ENCODE measurements at places on chromosomes 4 and X.

DNA sequence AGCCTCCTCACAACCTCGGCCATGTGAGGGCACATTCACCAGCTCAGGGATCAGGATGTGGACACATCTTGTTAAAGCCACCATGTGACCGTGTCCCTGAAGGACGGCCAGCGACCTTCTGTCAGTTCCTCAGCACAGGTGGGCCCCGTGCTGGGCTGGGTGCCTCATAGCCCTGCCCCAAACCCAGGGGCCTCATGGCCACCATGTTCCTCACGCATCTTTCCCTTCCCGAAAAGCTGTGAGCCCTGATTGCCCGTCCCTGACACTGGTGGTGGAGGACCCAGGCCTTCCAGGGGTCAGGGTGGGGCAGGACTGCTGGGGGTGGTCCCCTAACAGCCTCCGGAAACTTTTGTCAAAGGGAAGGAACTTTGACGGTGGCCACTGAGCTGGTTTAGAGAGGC is 60.1 kb upstream of the ADRA2C start:
- no peak for DNase-seq

GRCh38 chrX:66751136-66751782 is 112.4 kb upstream of the EDA2R start:
- DNase-seq: no peak

- no peak for DNase-seq
Measured at GRCh38 chr4:109131559-109131958, 170.9 kb downstream of the COL25A1 start.

- DNase-seq: no peak
Measured at GRCh38 chr4:81498551-81499099, 26.9 kb upstream of the RASGEF1B start.

DNA sequence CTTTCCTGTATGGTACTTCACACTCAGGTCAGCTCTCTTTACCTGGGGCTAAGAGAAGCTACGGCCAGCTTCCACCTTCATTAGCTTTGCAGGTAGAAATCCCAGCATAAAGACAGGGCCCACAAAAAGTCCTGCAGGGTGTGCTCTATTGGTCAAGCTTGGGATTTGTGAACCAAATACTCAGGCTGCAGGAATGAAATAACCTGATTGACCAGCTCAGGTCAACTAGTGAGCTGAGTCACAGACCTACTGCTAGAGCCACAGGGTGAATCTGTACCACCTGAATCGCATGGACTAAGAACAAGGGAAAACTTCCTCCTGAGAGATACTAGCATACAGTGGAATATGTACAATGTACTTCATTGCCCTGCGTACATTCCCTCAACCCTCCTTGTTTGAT is 172.2 kb downstream of the HHIP start:
- DNase-seq: no peak

DNA sequence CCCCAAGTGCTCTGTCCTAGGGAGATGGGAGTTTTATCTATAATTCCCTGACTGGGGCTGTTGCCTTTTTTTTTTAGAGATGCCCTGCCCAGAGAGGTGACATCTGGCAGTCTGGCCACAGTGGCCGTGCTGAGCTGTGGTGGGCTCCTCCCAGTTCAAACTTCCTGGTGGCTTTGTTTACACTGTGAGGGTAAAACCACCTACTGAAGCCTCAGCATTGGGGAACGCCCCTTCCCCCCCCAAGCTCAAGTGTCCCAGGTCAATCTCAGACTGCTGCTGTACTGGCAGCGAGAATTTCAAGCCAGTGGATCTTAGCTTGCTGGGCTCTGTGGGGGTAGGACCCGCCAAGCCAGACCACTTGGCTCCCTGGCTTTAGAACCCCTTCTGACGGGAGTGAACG is 38.3 kb upstream of the CBLL2 start:
- no peak for DNase-seq

DNA sequence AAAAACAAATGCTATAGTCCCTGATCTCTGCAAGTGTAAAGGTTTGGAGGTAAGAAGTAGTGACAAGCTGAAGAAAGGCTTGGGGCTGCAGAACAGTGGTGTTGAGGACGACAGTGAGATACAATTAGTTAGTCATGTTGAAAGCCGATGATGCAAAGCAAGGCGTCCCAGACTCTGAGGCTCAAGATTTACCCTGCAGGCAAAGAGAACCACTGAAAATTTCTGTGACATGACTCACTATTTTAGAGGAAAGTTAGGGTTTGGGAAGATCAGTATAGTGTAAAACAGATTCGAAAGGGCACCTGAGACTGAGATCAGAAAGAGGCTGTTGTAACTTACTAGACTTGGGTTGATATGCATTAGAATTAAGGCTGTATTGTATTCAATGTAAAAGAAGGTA is 281.3 kb upstream of the FTHL17 start:
- no peak for DNase-seq

DNA sequence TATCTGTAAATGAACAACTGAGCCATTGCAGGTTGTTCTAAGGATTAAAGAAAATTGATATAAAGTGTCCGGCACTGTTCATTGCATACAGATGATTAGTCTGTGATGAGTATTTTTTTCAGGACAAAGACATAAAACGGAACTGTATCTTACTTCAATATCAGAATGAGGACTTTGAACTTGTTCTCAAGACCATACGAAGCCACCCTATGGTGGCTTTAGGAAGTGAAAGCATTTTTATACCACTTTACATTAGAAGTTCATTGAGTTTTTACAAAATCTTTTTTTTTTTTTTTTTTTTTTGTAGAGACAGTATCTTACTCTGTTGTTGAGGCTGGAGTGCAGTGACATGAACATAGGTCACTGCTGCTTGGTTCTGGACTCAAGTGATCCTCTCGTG is 45.2 kb upstream of the TRIM2 start:
- DNase-seq: no peak

GRCh38 chr4:141884070-141884469 is 247.7 kb downstream of the IL15 start:
- DNase-seq: no peak

DNA sequence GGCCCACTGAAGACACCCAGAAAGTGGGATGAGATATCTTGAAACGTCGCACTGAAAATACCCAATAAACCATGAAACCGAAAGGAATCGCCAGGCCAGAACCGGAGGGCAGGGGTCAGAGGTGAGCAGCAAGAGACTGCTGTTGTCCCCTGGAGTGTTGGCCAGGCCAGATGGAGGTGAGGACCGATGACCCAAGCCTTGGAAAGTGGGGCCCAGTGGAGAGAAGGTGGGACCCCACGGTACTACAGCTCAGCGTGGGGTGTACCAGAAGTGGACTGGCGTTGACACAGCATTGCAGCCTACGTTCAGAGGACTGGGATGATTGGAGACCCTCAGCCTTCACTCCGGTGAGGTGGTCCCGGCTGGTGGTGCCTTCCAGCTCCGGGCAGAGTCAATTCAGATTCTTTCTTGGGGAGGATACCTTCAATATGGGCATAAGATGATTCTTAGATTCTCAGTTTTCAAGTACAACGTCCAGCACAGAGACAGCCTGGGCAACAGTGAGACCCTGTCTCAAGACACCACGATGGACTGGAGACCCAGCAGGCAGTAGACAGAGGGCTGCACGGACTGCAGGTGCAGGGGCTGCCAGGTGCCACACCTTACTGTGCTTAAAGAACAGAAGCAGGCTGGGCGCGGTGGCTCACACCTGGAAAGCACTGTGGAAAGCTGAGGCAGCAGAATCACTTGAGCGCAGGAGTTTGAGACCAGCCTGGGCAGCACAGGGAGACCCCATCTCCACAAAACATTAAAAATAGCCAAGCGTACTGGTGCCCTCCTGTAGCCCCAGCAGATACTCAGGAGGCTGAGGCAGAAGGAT is 23.3 kb downstream of the MAEA start:
- no peak for DNase-seq

DNA sequence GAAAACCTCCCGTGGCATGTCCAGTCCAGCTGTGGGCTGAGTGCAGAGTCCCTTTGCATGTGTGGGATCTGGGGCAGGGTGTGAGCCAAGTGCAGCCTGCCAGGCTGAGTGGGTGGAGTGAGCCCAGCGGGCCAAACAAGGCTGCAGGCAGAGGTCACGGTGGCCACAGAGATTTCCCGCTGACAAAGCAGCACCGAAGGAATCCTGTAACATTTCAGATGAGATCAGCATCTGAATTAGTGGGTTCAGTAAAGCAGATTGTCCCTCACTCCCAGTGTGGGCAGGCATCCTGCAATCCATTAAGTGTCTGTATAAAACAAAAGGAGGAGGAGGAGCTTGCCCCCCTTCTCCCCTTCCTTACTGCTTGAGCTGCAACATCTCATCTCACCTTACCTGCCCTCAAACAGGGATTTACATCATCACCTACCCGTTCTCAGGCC is 324.4 kb downstream of the FAT4 start:
- DNase-seq: no peak

- DNase-seq: no peak
Measured at GRCh38 chr4:22607382-22607781, 85.4 kb upstream of the GBA3 start.

GRCh38 chr4:164614329-164614728 is 139.6 kb upstream of the SMIM31 start:
- DNase-seq: no peak

DNA sequence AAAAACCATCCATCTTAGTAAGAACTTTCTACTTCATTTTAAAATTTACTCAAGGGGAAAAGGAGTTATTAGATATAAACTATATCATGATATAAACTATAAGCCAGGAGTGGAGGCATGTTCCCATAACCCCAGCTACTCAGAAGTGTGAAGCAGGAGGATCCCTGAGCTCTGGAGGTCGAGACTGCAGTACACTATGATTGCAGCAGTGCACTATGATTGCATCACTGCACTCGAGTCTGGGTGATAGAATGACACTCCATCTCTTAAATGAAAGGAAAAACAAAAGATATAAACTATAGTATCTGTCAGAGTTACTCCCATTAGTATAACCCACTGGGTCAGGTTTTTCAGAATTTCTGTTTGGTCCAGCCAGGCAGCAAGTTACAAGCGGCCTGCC is 47.6 kb downstream of the RPS3A start:
- no peak for DNase-seq

DNA sequence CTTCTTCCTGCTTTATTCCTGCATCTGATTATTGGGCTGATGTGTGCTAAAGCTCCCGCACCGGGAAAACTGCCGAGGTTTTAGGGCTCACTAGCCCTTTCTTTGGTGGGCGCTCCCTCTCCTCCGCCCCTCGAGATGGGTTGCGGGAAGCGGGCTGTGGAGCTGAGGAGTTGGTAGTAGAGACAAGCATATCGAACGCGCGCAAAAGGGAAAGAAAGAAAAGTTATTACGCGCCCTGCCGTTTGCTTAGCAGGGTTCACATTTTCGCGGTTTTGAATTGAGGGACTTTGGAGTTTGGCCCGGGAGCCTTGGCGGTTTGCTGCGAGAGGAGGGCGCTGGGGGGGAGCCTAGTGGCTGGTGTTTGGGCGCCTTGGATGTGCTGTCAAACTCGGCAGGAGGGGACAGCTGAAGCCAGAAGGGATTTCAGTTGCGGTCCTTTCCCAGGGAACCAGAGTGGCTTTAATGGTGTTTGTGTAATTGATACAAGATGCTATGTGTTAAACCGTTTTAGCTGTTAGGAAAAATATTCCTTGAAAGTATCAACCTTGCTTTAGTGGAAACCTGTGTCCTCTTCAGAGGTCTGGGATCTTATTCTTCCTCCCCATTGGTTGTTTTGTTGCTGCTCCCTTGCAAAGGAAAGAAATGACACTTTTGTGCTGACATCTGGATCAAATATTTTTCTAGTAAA is 1.1 kb downstream of the GAB1 start:
- no peak for DNase-seq

GRCh38 chr4:112664611-112665010 is 27.7 kb downstream of the LARP7 start:
- DNase-seq: no peak

DNA sequence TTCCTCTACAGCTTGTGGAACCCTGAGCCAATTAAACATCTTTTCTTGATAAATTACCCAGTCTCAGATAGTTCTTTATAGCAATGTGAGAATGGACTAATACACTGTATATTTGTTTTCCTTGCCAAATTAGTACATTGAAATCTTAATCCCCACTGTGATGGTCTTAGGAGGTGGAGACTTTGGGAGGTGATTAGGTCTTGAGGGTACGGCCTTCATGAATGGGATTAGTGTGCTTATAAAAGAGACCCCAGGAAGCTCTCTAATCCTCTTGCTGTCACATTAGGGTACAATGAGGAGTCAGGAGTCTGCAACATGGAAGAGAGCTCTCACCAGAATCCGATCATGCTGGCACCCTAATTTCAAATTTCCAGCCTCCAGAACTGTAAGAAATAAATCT is 86.6 kb downstream of the TIGD2 start:
- DNase-seq: no peak

DNA sequence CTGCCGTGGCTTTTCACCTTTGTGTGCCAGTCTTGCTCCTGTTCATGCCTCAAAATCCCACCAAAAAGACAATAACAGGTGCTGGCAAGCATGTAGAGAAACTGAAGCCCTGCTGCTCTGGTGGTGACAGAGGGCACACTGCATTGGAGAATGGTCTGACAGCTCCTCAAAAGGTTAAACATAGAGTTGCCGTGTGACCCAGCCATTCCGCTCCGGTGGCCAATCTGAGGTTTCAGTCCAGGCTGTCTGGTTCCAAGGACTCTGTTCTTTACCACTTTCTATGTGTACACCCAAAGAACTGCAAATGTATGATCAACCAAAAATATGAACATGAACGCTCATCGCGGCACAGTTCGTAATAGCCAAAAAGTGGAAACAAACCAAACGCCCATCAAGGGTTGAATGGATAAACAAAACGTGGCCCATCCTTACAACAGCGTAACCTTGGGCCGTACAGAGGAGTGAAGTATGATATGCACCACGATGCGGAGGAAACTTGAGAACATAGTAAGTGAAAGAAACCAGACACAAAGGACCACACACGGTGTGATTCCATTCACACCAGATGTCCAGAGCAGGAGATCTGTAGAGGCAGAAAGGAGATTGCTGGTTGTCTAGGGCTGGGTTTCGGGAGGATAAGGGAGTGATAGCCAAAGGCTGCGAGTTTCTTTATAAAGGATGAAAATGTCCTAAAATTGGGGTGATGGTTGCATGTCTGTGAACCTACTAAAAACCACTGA is 33.6 kb upstream of the WFS1 start:
- DNase-seq: no peak

DNA sequence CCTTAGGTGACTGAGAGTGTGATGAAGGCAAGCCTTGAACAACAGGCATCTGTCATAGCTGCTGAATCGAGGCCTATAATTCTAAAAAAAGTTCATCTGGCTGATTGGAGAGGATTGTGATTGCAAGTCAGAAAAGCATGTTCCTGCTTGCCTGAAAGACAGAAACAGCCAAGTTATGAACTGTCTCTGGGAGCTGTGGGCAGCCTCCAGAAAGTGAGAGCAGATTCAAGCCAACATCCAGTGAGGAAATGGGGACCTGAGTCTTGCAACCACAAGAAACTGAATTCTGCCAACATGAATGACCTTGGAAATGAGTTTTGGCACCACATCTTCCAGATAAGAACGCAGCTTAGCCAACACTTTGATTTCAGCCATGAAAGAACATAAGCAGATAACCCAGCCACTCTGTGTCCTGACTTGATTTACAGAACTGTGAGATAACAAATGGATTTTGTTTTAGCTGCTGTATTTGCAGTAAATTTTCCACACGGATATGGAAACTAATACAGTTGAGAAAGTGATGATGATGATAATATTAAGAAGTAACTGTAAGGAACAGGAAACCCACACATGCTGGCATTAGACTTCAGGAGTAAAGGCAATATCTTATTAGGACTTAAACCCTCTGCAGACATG is 240.3 kb upstream of the NDST3 start:
- DNase-seq: no peak

- no peak for DNase-seq
Measured at GRCh38 chr4:158850800-158851644, 82.2 kb downstream of the FNIP2 start.

Measured in stimulated activated CD8-positive, alpha-beta memory T cell treated with anti-CD3 and anti-CD28 coated beads, Interleukin-4, amount 100 ng/mL, for 1 hour (primary cell).